ENCODE measurements at places on chromosomes 7 and 10.

DNA sequence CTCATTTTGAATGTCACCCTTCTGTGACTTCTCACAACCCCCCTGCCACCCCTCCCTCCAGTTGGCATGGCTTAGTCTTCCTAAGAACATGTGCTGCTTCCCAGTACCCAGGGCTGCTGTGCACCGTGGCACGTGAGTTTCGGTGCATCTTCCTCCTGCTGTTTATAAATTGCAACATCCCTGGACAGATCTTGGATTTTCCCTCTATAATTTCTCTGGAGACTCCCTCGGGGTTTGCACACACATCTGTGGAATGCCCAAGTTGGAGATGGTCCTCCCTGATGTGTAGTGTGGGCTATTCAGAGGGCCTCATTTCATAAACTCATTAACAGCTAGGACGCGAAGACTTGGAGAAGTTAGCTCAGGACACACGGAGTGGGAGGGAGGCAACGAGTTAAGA lies 52.9 kb downstream of the IKZF1 start:
- no peak for DNase-seq

- no peak for DNase-seq
Observed at GRCh38 chr10:46311501-46311951, 24.7 kb downstream of the ANTXRL start.

- no peak for DNase-seq
Observed at GRCh38 chr7:43119371-43120075, 7.1 kb downstream of the HECW1 start.

DNA sequence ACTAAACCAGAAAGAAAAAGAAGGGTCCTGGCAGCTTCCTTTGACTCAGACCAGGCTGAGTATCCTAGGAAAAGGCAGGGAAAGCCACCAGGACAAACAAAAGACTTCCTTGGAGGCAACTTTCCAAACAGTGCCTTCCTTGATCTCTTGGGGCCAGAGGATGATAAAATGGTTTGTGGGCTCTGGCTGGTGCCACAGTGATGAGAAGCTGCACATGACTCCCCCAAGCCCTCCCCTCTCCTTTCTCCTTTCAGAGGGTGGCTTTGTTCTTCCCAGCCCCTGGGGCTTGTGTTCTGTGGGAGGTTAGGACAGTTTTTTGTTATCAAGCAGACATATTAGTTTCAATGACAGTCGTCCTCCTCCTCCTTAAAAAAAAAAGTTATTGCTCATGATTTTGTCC lies 183.2 kb downstream of the SEM1 start:
- no peak for DNase-seq

DNA sequence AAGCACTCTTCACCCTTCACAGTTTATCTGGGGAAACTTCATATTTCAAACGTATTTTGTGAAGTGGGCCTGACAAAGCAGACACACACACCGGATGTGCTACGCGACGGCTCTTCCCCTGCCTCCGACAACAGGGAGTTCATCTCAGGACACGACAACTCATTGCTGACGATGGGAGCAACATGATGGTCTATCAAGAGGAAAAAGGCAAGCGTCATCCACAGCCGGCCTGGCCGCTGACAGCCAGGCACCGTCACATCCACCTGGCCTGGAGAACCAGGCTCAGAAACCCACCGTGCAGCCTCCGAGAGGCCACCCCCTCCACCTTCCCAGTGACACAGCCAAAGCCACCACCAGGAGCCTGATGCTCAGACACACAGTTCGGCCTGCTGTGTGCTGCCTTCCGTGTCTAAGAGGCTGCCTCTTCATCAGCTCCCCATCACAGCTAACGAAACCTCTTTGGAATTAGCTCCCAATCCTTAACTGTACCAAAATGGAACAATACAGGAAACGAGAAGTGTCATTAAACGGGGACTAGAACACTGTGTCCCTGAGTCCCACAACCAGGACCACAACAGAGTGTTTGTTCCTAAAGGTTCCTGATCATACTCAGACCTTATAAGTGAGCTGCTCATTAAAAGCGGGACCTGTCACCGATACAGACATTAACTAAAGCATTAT lies 76.7 kb downstream of the SFMBT2 start:
- DNase-seq, result no peak

GRCh38 chr10:133565441-133566294 lies at the start of gene SYCE1:
SYCE1 (minus strand) TSS chr10:133565583; CDS start chr10:133565529, 54 bp downstream.
- no peak for DNase-seq

DNA sequence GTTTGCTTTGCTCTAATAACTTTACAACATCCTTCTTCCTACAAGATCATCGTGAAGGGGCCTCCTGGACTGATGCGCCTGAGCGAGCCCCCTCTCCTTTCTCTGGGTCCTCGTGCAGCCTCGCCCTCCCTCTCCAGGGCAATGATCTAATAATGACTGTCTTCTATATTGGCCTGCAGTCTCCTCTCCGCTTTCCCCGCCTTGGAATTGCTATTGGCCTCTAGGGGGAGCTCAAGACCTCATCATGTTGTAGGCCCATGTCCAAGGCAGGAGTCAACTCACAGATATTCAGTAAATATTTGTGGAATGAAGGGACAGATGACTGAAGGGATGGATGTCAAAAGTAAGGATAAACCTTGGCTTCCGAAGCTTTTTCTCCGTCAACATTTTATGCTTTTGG lies 1180.3 kb downstream of the TYW1 start:
- no peak for DNase-seq

GRCh38 chr10:73865459-73866442 lies 8.6 kb downstream of the CAMK2G start:
- DNase-seq, result peak; percentile 44

DNA sequence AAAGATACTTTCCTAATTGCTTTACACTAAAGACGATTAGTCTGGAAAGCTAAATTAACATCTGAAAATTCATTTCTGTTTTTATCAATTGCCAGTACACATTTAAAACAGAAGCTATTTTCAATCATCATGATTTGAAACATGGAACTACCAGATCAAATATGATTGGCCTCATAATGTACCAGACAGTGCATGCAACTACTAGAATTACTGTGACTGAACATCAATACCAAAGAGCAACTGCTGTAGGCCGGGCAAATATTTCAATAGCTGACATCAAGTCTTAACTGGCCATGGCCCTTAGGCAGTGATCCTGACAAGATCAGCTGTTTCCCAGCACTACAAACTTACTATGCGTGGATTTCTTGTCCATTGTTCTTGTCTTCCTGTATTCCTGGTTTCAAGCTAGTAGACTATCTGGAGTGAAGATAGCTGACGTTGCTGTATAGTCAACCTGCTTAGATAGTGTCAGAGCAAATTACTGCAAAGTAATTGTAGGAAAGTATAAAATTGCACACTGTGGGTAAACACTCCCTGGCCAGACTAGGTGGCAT lies 21.7 kb upstream of the WNT16 start:
- DNase-seq, result no peak

GRCh38 chr10:641149-642010 lies 48.1 kb downstream of the DIP2C start:
- no peak for DNase-seq

GRCh38 chr7:102814025-102814471 lies 65.2 kb downstream of the FAM185A start:
- DNase-seq, result no peak

DNA sequence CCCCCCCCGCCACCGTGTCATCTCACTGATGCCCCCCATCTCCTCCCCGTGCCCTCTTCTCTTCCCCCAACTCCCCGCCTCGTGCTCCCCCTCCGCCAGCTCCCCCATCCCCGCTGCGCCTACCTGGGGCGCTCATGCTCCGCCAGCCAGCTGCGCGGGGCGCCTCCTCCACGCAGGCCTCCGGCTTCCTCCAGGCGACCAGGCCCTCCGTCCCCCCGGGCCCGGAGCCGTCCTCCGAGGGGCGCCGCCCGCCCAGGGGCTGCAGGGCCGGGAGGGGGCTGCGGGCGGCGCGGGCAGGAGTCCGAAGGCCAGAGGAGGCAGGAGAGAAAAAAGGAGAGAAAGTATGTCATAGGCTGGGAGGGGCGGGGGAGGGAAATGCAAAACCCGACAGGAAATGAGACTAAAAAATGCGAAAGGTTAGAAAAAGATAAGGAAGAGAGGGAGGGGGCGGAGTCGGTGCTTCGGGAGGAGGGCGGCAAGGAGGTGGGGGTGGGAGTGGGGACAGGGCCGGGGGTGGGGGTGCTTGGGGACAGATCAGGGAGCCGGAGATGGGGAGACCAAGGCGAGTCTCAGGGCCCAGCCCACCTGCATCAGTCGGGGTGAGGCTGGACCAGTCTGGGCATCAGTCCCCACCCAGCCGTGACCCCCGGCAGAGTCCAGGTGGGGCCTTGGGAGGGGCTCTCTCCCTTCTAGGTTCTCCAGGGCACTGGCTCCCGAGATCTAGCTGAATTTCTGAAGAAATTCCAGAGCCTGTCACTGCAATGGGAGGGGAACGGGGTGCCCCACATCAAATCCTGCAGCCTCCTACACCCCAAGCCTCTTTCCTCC lies at the start of gene CARD11:
TSS of gene CARD11 (minus strand) at position 324 of the 828 bp plus-strand sequence. CDS start 85,361 bp downstream, outside the sequence.
- no peak for DNase-seq

GRCh38 chr10:16929069-16929468 lies 111.8 kb upstream of the RSU1 start:
- no peak for DNase-seq

GRCh38 chr10:118754229-118754555 lies 578 bp downstream of the CACUL1 start:
- no peak for DNase-seq

DNA sequence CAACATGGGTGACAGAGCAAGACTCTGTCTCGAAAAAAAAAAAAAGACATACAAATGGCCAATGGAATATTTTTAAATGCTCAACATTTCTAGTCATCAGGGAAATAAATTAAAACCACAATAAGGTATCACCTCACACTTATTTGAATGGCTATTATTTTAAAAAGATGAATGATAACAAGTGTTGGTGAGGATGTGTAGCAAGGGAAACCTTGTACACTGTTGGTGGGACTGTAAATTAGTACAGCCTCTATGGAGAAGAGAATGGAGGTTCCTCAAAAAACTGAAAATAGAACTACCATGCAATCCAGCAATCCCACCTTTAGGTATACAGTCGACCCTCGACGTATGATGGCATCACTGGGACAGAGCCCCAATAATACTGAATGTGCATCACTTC lies 65.4 kb upstream of the DIP2C start:
- no peak for DNase-seq

- DNase-seq, result no peak
Observed at GRCh38 chr10:69878038-69878437, 76.3 kb downstream of the COL13A1 start.

DNA sequence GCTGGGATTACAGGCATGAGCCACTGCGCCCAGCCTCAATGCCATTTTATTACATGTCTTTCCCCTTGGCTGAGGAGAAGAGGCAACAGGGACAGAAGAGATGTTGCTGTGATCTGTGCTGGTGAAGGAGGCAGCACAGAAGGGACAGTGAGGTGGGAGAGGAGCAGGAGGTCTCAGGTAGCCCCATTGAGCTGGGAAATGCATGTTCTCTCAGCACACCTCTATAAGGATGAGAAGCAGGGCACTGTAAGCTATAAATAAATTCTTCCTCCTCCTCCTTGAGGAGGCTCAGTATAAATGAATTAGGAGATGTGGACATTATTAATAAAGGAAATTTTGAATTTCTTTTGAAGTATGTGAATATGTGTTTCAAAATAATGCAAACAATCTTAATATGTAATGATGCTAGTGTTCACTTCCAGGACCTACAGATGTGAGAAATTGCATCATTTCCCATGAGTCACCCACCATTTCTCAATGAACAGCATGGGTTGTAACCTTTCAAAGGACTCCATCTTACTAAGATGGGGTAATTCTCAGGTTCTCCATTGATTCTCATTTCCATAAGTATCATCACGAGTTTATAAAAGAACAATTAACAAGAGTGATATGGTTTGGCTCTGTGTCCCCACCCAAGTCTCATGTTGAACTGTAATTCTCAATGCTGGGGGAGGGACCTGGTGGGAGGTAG lies 88.9 kb upstream of the ODAD2 start:
- DNase-seq, result no peak

DNA sequence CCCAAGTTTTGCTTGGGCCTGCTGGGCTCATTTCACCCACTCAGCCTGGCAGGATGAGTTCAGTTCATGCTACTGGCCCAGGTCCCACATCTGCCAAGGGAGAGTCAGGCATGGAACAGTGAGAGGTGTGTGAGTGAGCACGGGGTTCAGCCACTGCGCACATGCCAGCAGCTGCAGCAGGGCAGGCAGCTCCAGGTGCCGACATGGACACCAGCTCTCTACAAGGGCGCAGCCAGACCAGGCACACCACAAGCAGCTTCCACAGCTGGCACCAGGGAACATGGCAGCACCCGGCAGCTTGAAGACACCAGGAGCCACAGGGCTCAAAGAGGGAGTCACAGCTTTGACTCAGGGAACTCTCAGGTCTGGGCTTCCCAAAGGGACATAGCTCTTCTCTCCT lies 938.0 kb downstream of the SORCS3 start:
- no peak for DNase-seq

DNA sequence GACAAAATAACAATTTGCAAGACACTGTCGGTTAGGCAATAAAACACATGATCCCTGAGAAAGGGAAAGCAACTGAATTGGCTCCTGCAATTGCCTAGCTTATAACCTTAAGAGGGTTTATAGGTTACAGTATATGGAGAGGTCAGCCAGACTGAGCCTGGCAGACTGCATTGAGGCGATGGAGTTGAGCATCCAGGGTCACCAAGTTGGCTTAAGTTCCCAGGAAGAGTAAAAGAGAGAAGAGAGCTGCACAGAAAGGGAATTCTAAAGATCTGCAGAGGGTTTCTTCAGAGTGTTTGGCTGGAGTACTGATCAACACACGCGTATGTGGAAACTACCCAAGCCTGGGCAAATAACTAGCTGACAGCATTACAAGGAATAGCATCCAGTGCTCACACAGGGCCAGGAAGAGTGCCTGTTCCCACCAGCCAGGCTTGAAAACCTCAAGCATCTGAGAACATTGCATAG lies 11.2 kb downstream of the ANKMY2 start:
- no peak for DNase-seq

GRCh38 chr10:117204316-117204715 lies 7.0 kb downstream of the KCNK18 start:
- DNase-seq, result no peak

DNA sequence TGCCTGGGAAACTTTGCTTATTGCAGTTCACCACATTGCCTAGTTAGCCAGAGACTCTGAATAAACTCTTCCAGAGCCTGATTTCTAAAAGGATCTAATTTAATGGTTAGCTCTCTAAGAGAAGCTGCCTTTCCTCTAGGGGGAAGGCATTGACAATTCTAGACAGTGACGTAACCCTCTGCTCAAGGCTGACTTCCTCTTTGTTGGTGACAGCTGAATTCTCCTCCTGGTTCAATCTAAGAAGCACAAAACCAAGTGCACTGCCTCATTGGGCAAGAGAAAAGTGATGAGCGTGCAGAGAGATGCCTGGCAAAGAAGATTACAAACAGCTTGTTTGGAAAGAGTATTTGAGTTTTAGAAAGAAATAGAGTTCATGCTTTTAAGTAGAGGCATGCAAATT lies 102.7 kb downstream of the MACC1 start:
- DNase-seq, result no peak
